Kidney tubule cell (primary cell): ENCODE measurements at places on chromosomes 3 and 15.

DNA sequence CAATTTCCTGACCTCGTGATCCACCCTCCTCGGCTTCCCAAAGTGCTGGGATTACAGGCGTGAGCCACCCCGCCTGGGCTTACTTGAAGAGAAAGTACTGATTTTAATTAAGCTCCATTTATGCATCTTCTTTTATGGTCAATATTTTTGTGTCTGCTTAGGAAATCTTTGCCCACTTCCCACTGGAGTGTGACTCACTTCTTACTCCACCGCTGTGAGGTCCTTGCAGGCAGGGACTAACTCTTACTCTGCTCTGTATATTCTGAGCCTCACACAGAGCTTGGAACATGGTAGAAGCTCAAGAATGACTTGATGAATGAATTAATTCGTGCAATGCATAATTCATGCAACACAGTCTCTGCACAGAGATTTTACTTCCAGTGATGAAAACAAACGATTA is 2.9 kb upstream of the TM4SF19 start:
- DNase-seq = peak; percentile 17

DNA sequence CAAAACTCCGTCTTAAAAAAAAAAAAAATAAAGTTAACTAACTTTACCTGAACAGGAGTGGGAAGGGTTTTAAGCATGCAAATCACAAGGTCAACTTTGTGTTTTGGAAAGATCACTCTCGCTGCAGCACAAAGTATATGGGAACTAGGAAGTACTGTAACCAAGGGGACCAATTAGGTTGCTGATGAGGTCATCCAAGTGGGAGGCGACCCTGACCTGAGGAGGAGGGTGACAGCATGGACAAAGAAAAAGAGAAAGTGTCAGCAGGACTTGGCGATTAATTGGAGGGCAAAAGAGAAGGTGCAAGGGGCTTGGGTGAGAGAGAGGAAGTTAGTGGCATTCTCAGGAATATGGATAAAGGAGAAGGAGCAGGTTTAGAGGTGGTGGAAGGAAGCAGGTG is 89.5 kb upstream of the ZBED2 start:
- DNase-seq = no peak

DNA sequence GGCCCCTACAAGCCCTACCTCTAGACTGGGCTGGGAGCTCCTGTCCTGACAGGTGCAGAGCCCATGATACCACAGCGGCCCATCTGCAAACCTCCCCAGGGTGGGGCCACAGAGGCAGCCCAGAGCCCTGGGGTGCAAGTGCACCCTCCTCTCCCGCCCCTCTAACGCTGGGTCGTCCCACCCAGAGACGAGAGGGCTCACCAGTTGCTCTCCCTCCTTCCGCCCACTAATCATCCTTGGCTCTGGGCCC is 742 bp downstream of the TNK2 start:
- DNase-seq = no peak

GRCh38 chr15:93246266-93247242 is 157.5 kb upstream of the RGMA start:
- DNase-seq = no peak

DNA sequence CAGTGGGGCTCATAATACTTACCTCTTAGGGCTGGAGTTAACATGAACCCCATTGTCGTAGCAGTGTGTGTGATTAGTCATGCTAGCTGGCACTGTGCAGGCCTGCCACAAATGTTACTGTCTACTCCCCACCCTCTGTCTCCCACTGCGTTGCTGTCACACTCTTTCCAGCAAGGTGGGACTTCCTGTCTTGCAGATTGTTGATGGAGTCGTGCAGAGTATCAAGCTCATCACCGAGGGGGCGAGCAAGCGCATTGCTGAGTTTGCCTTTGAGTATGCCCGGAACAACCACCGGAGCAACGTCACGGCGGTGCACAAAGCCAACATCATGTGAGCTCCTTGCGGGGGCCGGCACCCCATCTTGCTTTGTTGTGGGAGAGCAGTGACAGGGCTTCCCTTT is 12.9 kb downstream of the IDH3A start:
- no peak for DNase-seq

GRCh38 chr3:140088513-140088912 is 153.5 kb downstream of the CLSTN2 start:
- DNase-seq = no peak

GRCh38 chr3:170437176-170437575 is 18.5 kb downstream of the CLDN11 start:
- no peak for DNase-seq

GRCh38 chr15:100944244-100944895 is 25.2 kb downstream of the LRRK1 start:
- DNase-seq = no peak

DNA sequence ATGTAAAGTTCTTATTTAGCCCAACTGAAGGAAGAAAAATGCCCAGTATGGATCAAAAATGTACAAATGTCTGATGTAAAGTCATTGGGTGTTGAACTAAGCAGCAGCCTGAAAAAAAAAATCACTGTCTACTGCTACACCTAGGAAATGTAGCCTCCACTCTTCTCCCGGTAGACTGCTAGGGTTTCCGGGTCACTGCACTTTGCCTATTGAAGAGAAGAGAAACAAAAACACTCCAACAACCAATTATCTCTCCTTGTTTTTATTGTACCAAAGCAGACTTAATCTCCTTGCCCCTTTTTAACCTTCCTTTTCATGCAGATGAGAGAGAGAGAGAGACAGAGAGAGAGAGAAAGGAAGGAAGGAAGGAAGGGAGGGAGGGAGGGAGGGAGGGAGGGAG is 140.2 kb upstream of the SETMAR start:
- no peak for DNase-seq

GRCh38 chr3:12300137-12300536 is 11.3 kb downstream of the PPARG start:
- DNase-seq = peak; percentile 79

DNA sequence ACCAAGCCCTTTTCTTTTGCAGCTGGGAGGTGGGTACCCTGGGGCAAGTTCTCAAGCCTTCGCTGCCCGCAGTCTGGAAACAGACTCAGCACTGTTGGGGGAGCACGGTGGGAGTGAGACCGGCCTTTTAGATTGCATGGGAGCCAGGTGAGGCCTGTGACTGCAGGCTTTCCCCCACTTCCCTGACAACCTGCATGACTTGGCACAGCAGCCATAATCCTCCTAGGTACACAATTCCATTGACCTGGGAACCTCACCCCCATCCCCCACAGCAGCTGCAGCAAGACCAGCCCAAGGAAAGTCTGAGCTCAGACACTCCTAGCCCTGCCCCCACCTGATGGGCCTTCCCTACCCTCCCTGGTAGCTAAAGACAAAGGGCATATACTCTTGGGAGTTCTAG is 52.2 kb upstream of the CCDC80 start:
- DNase-seq = no peak

DNA sequence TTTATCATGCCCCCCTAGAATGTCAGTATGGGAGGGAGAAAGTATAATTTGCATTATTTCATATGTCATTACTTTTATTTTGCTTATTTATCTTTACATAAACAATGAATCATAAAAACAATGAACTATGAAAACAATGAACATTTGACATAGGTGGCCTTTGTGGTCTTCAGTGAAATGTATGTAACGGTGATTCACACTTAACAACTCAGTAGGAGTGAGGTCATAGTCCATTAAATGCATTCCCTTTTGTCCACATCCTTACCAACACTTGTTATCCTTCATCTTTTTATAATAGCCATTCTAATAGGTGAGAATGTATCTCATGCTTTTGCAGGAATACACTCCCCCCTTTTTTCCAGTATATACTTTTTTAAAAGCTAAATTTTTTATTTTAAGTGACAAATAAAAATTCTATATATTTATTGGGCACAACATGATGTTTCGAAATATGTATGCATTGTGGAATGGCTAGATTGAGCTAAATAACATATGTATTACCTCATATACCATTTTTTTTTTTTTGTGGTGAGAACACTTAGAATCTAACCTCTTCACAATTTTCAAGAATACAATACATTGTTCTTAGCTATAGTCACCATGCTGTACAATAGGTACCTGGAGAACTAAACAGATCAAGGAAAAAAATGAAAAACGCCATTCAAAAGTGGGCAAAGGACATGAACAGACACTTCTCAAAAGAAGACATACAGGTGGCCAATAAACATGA is 189.5 kb downstream of the WDR72 start:
- peak; percentile 53 for DNase-seq

DNA sequence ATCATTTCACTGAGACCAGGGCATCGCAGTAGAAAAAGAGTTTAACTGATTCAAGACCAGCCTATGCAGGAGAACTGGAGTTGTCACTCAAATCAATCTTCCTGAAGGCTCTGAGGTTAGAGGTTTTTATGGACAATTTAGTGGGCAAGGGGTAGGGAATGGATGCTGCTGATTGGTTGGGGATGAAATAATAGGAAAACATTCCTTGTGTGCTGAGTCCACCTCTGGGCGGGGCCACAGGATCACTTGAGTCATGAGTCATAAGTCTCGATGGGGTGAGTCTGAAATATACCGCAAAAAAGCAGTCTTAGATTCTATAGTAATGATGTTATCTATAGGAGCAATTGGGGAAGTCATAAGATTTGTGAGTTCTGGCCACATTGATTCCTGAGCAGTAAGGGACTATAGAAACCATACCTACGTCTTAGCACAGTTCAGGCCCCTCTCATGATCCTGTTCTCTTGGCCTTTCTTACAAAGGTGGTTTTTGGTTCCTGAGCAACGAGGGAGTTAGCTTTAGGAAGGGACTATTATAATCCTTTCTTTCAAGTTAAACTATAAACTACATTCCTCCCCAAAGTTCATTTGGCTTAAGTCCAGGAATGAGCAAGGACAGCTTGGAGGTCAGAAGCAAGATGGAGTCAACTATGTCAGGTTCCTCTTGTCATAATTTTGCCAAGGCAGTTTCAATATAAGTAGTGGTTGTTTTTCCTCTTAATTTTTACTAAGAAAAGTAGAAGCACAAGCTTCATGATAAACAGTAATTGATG is 2.7 kb upstream of the OPA1 start:
- DNase-seq = peak; percentile 70

DNA sequence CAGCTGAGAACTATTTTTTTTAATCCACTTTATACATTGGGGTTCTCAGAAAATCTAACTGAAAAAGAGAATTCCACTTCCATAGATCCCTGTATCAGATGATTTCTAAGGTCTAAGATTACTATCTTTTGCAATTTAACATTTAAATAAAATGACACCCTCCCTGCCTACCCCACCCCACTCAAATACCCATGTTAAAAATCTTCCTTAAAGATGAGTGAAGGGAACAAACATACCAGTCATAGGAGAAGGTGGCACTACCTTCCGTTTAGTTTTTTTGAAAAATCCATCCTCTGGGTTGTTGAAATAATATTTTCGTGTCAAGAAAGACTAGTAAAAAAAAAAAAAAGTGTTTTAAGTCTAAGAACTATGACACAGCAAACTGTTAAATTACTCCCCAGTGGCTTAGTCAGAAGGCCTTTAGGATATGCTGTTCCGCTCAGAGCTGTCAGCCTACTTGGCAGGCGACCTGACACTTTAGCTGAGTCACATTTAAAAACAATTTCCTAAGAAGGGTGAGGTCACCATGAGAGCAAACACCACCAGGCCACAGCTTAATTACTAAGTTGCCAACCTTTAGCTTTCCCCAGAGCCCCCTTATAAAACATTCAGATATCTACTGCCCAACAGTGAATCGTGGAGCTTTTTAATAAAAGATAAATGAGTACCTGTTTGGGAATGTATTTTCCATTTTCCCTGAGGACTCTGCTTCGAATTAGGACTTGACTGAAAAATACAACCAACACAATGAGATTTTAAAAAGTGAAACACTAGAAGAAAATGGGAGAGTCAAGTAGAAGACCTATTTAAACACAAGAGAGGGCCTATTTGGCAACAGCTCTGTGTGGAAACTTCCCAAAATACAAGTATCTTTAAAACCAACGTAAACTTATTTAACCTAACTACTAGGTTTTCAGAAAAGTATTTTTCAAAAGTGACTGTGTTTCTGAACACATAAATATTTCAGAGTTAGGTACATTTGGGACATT is 9.6 kb downstream of the EMC3 start:
- DNase-seq = peak; percentile 94

- peak; percentile 28 for DNase-seq
Measured at GRCh38 chr3:12507591-12508281, 23.5 kb downstream of the TSEN2 start.

GRCh38 chr15:57307527-57308169 is 68.7 kb upstream of the CGNL1 start:
- DNase-seq = no peak

- peak; percentile 64 for DNase-seq
Measured at GRCh38 chr3:97935842-97936241, 36.4 kb downstream of the RIOX2 start.

DNA sequence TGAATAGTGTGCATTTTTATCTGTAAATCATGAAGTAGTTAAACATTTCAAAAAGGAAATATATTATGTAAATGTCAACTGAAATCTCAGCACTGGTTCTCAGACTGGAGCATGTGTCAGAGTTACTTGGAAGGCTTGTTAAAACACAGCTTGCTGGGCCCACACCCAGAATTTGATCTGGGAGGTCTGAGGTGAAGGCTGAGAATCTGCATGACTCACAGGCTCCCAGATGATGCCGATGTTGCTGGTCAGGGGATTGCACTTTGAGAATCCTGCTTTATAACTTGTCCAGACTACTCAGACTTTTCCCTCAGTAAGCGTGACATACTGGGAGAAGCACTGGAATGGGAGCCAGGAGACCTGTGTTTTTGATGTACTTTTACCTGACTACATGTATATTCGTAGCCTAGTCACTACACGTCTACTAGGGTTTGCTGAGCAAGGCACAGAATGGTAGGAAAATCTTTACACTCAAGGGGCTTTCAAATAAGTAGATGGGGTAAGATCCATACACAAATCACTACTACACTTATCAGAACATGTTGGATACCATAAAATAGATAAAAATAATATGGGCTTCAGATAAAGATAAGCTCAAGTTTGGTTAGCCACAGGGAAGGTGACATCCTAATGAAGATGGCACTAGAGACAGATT is 77.1 kb upstream of the MEX3B start:
- DNase-seq = peak; percentile 92

DNA sequence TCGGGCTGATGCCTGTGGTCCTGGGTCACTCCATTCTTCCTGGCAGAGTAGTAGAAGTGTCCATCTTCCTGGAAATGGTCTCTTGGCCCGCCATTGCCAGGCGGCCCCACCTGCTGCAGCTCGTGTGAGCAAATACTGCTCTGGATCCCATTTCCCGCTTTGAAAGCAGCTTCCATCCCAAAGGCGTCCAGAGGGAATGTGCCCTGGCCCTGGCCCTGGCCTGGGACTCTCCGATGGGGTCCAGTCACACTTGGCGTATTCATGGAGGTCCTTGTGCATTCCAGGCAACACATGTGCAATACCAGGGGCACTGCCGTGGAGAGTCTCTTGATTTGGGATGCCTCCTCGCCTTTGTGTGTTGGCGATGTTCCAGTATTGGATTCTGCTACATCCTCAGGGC is 111.1 kb downstream of the SNRPN start:
- no peak for DNase-seq

DNA sequence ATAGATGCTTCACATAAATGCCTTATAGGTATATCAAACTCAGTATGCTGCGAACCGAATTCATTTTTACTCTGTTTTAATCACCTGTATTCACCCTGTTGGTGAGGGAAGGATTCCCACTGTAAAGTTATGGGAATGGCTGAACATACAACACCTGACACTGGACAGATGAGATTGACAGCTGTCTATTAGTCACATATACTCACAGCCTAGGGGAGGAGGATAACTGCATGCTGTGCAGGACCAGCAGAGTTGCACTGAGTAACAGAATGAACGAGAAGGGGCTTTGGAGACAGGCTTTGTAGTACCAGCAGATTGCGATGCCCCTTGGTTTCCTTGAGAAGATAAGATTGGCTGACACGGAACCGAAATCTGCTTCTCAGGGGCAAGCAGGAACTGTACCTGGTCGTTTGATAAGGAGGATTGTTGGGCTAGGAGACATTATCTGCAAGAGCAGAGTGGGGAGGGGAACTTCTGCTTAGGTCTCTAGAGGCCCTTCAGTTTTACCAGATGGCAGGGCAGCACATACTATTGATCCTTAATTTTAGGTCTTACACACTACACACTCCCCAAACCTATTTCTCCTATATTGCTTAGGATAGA is 43.5 kb upstream of the SLC22A13 start:
- DNase-seq = no peak
